ENCODE measurements at places on chromosomes 16 and 17. TPM values are rescaled to one million over a fixed set of nuclear protein-coding genes. Genes with fewer than 3 reads are reported as not detected.

KRT33B gene
- not detected for total RNA-seq

DNA sequence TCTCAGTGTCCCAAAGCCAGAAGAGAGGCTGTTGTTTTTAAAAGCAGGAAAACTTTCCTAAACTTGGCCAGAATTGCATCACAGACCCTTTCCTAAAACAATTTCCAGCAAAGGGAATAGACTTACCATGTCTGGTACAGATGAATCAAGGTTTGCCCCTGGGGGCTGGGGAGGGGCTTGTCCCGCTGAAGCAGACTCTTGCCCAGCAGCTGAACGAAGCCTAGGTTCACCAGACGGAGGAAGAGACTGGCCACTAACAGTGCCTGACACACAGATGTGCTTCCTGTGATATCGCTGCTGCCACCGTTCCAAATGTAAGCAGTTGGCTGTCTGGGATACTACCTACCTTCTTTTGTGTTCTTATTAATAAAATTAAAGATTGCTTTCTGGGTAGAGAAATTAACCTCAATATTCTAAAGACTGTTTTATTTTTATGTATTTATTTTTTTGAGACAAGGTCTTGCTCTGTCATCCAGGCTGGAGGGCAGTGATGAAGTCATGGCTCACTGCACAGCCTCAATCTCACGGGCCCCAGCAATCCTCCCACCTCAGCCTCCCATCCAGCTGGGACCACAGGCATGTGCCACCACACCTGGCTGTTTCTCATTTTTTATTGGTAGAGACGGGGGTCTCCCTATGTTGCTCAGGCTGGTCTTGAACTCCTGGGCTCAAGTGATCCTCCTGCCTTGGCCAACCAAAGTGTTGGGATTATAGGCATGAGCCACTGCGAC is 13.5 kb downstream of the PRCD start:
- no peak for DNase-seq

- no peak for DNase-seq
Measured at GRCh38 chr17:32588982-32589381, 102.2 kb downstream of the CDK5R1 start.

DNA sequence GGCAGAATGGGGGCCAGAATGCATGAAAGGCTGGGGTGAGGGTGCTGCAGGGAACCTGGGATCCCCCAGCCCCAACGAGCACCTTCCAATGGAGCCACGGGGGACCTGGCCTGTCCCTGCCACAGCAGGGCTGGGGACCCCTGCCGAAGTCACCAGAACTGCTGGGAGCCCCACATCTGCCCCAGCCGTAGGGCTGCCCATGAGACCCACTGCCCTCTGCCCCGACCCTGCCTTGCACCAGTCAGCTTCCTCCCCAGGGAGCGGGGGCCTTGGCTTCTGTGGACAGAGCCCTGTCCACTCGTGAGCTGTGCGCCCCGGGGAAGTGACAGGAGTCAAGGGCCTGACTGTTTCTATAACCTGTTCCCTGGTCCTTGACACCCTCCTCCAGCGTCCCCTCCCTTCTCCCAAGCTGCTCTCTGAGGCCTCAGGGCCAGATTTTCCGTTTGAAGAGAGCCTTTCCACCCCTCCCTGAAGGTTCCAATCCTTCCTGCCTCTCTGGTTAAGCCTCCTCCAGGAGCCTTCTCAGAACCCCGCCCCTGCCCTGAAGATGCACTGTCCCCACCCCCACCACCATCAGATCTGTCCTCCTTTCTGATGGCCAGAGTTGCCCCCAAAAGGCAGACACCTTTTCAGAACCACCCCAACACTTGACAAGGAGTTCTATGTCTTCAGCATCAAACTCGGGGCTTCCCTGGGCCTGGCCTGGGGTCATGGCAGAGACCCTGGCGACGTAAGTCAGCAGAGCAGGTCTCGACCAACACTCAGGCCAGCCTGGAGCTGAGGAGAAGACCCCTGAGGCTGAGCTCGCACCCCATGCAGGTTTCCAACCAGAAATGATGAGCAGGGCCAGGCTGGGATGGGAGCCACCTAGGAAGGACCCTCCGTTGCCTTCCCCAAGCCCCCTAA is 10.7 kb upstream of the PRR29 start:
- peak; percentile 44 for DNase-seq

- no peak for DNase-seq
Measured at GRCh38 chr16:23351360-23351759, 49.3 kb downstream of the SCNN1B start.

DNAH17 gene
- 0.06 TPM for total RNA-seq

DNA sequence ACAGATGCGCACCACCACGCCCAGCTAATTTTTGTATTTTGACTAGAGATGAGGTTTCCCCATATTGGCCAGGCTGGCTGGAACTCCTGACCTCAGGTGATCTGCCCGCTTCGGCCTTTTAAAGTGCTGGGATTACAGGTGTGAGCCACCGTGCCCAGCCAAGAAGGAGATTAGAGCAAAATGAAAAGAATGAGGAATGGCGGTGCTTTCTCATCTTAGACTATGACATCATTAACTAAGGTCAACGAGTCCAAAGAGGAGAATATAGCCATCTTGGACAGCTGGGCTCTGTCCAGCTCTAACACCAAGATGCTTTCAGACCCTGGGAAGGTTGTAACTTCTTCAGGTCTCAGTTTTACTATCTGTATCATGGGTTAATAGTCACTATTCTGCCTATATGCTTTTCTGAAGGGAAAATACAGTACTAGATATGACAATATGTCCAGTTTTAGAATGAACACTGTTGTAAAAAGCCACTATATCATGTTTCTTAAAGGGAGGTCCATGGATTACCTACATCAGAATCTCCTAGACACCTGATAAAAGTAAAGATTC is 76.7 kb downstream of the SLC39A11 start:
- no peak for DNase-seq

ABCA10 gene
- 3.1 TPM for total RNA-seq

- DNase-seq: no peak
Measured at GRCh38 chr16:69626256-69626655, 60.5 kb downstream of the NFAT5 start.

GRCh38 chr17:28746611-28747050 is 2.8 kb downstream of the TRAF4 start:
- DNase-seq: peak; percentile 84

TRPV2 gene
- 4.8 TPM for total RNA-seq

DNA sequence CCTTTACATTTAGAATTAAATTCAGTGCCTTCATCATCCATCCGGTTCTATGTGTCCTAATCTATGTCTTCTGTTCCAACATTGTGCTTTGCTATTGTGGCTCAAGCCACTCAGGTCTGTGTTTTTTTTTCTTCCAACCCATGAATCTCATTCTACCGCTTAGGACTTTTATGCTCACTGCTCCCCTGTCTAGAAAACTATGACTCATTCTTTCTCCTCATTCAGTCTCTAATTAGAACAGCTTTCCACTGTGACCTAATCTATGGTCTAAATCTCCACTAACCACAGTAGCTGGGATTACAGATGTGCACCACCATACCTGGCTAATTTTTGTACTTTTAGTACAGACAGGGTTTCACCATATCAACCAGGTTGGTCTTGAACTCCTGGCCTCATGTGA is 418.7 kb downstream of the KCNJ2 start:
- DNase-seq: no peak

DNA sequence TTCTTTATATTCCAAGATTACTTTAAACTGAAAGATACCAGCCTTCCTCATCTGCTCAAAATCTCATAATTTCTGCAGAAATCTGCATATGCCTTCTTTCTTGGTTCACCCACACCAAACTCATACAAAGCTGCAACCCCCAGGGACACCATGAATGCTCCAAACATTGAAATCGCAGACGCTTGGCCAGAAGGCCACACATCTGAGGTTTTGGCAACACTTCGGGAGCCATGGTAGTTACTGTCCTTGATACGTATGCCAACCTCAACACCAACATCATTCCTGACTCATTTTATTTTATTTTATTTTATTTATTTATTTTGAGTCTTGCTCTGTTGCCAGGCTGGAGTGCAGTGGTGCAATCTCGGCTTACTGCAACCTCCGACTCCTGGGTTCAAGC is 11.8 kb downstream of the GSPT1 start:
- no peak for DNase-seq

DNA sequence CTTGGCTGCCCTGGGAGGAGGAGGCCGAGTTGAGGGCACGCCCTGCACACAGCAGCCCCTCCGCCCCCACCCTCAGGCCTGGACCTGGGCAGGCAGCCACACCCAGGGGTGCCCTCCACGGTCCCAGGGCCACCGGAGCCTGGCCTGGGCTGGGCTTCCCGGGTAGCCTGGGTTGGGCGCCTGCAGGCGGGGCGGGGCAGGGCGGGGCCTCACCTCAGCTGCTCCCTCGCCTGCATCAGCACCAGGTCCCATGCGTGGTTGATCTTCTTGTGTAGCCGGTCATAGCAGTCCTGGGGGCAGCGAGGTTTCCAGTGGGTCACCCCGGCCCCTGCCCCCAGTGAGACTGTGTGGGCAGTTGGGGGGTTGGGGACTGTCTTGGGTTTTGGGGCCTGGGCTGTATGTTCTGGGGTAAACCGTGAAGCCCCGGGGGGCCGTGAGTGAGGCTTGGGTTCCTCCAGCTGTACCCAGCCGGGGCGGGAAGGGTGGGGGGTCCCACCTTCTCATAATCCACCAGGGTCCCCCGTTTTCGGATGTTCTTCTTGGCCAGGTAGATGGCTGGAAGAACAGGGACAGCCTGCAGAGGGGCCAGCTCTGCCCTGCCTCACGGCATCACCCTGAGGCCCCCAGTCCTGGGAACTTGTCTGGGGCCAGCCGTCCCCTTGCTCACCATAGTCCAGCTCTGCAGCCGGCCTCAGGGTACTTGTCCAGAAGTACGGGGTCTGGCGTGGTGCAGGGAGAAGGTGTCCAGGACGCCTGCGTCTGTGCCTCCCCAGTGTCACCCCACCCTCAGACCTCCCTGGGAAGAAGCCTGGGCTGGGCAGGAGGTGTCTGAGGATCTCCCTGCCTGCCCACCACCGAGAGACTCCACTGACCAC is 2.0 kb downstream of the RGS11 start:
- peak; percentile 86 for DNase-seq

- DNase-seq: no peak
Measured at GRCh38 chr17:59800530-59800942, 92.2 kb downstream of the TUBD1 start.

CA10 gene
- total RNA-seq: 0.64 TPM

TMEM106A gene
- total RNA-seq: 11.8 TPM

SLC2A4 gene
- total RNA-seq: 5.3 TPM

CDH11 gene
- 6.4 TPM for total RNA-seq

- no peak for DNase-seq
Measured at GRCh38 chr17:1713160-1713877, 3.1 kb upstream of the TLCD2 start.

GRCh38 chr17:34511931-34512330 is 67.5 kb upstream of the TMEM132E start:
- no peak for DNase-seq

DNA sequence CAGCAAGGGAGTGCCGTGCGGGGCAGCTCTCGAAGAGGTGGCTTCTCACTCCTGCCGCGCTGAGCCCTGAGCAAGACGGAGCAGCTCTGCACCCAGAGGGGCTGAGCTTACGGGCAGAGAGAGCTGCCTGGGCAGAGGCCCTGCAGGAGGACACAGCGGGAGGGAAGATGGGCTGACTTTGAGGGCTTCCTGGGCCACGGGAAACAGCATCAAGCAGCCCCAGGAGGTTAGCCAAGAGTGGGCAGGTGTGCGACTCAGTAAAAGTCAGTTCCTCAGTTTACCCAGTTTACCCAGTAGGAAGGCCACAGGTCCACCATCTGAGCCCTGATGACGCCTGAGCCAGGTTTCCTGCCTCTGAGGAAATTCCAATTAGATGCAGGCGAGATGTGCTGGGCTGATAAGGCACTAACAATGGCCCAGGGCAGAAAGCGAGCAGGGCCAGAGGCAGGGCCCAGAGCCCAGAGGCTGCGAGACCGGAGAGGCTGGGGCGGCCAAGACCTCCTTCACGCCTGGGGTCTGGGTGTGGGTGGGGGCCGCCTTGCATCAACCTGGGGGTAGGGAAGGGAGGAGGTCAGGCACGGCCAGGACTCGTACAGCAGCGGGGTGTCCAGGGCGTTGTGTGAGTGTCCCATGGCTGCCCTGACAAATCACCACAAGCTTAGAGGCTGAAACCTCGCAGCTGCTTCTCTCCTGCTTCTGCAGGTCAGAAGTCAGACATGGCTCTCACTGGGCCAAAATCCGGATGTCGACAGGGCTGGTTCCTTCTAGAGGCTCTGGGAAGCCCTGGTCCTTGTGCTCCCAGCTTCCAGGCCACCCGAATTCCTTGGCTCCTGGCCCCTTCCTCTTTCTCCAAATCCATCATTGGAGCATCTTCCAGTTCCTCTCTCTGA is 32.0 kb upstream of the CIBAR2 start:
- DNase-seq: no peak

- DNase-seq: no peak
Measured at GRCh38 chr17:44203731-44204440, 4.2 kb upstream of the ATXN7L3 start.

DNA sequence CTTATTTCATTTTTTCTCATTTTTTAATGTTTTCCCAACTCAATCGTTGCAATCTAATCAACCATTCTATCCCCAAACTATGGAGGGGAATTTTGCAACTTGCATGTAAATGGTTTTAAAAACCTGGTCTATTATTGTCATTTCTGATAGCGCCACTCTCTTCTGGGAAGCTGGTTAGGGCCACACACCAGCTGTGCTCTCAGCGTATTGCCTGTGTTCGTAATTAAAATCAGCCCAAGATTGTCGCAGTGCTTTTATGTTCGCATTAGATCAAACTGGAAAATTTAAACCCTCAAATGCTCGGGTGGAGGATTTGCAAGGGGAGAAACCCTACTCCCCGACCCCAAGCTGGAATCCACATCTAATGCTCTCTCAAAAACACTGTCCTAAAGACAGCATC is 123.5 kb upstream of the CACNG5 start:
- no peak for DNase-seq

DNA sequence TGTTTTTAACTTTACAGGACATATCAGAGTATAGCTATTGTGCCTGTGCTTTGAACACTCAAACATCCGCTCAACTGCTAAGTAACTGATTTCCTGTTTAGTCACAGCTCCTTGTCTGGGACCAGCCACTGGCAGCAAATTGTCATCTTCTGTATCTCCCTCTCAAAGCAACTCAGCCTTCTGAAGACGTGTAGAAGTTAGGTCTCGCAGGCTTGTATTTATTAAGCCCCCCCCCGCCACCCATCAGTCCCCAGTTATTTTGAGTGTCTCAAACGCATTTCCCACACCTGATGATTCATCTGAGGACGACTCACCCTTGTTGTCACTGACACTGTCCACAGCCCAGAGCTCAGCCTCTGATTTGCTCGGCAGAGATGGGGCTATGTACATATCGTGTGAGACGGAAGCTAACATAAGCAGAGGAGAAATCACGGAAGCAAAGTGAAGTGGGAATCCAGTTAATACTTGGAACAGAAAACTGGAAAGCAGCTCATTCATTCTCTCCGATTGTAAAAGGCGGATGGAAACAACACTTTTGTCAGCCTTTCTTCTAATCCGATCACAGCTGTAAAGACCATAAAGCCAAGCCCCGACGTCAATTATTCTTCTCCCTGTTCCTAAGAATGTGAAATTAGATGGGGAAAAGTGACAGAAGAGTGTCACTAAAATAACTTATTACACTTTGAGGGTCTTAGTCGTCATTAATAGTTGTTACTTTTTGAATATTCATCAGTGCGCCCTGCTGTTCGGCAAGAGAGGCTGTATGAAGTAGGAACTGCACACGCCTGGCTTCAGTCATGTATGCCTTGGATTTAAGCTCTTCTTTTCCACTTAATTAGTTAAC is 64.2 kb downstream of the PITPNC1 start:
- peak; percentile 47 for DNase-seq

All from mucosa of descending colon (tissue), 3 donors.